ENCODE measurements at places on chromosomes 4 and X.

- no peak for DNase-seq
Measured at GRCh38 chrX:54540289-54540688, 10.3 kb downstream of the GNL3L start.

DNA sequence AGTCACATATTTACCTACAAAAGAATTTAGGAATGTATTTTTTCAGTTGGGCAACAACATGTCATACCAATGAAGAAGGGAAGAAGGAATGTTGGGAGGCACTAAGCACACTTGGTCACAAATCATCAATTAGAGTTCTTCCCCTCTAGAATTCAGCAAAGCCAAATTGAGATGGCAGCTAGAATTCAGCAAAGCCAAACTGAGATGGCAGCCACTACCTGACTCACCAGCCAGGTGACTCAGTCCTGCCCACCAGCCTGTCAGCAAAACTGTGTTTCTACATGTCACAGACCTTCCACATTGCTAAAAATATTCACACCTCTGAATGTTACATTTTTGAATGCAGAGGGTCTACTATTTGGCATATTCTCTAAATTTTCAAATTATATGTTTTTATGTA lies 63.2 kb upstream of the NOCT start:
- DNase-seq = no peak

GRCh38 chrX:68232206-68232605 lies 201.1 kb downstream of the OPHN1 start:
- DNase-seq = no peak

GRCh38 chr4:129111919-129112318 lies 16.0 kb downstream of the C4orf33 start:
- DNase-seq = no peak

GRCh38 chrX:23386726-23387125 lies 52.1 kb downstream of the PTCHD1 start:
- DNase-seq = no peak

GRCh38 chr4:11133868-11134267 lies 294.8 kb downstream of the HS3ST1 start:
- no peak for DNase-seq

GRCh38 chrX:54891573-54891972 lies 29.1 kb upstream of the TRO start:
- no peak for DNase-seq

DNA sequence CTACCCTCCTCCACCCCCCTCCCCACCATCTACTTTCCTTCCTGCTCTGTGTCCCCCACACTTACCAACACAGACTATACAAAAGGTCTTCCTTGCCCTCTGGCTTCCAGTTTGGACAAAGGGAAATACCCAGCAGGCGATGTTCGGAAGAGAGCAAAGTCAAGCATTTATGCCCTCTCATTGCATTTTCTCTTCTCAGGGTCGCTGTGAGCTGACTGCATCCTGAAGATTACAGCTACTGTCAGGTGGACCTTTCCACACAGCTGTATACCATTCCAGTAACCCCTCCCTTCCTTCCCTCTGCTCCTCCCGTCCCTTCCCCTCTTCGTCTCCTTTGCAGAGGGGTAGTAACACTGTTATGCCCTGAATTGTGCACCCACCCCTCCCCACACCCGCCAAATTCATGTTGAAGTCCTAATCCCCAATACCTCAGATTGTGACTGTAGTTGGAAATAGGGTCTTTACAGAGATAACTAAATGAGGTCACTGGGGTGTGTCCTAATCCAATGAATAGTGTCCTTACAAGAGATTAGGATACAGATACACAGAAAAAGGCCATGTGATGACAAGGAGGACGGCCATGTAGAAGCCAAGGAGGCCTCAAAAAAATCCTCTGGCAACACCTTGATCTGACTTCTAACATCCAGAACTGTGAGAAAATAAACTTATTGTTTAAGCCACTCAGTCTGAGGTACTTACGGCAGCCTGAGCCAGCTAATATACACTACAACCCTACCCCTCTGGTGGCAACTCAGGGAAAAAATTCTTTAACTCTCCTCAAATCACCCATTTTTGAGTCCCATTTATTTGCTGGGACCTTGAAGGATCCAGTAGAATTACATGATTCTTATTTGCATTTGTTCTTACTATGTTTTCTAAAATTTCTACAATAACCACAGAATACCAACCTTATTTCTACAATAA lies 11.7 kb downstream of the MORF4L2 start:
- DNase-seq = no peak

- no peak for DNase-seq
Measured at GRCh38 chrX:41085512-41085877, 250 bp downstream of the USP9X start.

- DNase-seq = no peak
Measured at GRCh38 chrX:43870758-43871419, 11.4 kb downstream of the MAOB start.

- DNase-seq = no peak
Measured at GRCh38 chr4:137825505-137825904, 293.2 kb upstream of the PCDH18 start.

DNA sequence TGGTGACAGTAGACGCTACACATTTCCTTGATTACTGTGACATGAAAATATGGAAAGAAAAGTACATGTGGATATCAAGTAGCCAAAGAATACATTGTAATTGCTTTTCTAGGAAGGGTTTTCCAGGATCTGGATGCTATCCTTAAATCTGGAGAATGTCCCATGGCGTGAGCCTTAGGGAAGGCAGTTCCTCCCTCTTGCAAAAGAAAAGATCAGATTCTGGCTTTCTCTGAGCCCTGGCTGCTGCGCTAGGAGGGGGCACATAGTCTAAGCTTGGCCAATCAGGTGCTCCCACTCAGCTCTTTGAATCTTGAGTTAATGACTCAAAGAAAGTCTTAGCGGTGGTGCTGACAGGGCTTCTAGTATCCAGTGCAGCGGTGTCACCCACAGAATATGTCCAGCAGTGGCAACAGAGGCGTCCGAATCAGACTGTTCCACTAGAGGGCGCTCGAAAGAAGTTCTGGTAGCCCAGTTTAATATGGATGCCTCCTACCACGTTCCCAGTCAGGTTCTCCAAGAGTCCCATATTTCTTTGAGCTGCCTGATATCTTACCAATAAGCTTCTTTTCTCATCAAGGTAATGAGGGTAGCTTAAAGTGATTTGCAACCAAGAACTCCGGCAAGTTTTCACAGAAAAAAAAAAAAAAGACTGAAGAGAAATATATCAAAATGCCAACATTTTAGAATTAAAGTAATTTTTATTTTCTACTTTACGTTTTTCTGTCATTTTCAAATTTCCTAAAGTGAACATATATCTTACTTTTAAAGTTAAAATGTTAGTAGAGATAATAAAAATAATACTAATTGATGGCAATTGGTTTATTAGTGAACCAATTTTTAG lies 213.4 kb upstream of the S100G start:
- DNase-seq = no peak

DNA sequence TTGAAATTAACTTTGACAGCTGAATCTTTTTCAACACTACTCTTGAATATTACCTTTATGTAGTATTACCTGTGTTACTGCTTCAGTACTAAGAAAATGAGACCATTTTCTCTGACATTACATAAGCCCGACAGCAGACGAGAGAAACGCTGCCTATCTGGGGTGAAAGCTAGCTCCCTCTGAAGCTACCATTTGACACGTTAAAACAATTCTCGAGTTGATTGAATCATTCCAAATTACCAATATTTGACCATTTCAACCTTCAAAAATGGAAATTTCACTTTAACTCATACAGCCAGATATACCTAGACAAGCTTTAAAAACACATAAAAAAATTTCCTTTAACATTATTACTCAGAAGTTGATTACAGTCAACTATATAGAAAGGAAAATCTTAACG lies 836 bp downstream of the GPM6A start:
- no peak for DNase-seq

DNA sequence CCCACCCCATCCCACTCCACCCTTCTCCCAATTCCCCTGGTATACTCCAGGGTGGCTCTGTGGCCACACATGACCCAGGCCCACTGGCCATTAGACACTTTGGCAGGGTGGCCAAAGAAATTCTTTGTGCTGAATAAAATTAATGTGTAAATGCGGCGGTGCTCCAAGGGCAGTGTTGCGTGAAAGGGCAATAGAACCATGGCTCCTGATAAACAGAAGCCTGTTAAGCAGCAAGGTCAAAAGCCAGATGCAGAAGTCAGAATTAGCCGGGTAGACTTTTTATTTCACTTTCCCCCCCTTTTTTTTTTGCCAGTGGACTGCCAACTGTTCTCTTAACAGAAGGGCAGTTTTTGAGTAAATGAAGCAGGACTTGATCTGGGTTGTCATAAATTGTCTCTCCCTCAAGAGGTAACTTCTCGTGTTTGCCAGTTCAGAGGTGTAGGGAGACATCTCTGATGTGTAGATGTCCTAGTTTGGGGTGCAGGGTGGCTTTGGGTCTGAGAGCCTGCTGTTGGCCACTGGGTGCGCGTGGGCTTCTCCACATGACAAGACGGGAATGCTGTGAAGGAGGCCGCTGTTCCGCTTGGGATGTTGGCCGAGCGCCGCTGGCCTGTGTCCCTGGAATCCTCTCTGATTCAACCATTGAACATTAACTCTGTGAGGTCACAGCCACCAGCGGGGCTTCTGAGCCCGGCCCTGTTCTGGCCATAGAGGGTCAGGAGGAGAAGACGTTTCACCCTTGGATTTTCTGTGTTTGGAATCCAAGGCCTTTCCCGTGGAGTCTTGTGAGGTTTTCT lies 139.5 kb downstream of the TBL1X start:
- no peak for DNase-seq

DNA sequence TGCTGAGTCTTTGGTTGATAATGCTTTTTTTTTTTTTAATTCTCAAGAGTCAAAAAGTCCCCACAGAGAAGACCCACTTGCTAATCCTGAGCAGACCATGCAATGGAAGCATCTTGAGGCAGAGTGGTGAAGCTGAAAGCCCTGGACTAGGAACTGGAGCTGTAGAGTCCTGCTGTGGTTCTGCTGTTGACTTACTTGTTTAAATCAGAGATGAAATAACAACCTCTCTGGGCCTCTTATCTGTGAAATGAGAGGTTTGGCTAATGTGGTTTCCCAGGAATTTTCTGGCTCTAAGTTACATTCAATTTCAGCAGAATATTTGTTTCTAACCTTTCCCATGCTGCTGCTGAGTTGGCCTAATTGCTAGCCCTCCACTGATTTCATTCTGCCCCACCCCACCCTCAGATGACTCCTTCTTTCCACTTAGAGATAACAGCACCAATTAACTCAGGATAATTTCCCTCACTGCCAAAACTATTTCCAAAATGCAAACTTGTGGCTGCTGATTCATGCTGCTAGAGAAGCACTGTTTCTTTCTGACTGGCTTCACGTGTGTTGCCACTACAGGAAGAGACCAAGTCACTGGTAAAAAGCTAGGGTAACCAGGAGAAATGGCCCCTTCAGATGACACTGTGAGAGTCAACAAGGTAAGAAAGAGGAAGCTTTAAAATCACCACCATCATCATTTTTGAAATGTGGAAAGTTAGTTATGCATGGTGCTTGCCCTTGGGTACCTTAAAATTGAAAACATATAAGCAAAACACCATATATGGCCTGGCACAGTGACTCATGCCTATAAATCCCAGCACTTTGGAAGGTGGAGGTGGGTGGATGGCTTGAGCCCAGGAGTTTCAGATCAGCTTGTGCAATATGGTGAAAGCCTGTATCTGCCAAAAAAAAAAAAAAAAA lies 326.4 kb downstream of the DCHS2 start:
- DNase-seq = no peak

DNA sequence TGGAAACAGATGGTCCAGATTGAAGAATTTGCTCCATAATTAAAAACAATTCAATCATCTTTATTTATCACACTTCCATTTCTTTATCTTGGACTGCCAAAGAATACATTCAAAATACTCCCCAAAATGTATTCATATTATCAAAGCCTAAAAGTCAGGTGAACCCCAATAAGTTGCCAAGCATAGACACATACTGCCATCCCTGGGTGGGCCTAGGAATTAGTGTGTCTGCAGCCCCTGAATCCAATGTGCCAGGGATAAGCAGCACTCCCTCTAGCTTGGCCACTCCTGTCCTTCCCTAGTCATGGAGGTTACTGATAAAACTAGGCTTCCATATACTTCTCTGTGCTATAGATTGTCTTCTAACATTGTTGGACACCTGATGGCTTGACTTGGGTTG lies 199.9 kb downstream of the TENM3 start:
- no peak for DNase-seq

DNA sequence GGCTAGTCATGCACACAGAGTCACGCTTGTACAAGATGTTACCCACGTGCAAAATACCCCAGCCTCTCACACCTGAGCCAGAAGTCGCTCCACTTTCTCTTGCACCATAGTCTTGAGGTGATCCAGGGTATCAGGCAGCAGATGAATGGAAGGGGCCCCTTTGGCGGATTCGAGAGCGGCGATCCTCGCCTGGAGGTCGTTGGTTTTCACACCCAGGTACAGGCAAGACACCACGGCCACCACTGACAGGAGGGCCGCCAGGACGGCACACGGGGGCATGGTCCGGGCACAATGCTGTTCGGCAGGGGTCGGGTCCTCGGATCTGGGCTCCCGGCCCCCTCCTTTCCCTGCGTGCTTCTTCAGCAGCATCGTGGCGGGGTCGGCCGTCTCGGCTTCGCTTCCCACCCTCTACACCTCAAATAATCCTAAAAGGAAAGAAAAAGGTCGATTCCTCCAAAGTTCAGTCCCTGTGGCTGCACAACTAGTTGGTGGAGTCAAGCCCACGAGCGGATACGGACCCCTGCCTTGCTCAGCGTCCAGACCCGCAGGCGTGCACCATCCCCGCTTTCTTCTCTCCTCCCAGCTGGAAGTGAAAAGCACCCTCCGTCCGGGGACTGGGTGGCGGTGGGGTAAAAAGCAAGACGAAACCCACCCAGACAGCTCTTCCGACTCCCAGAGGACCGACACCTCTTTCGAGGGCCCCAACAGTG lies 652 bp downstream of the COL25A1 start:
- DNase-seq = no peak

DNA sequence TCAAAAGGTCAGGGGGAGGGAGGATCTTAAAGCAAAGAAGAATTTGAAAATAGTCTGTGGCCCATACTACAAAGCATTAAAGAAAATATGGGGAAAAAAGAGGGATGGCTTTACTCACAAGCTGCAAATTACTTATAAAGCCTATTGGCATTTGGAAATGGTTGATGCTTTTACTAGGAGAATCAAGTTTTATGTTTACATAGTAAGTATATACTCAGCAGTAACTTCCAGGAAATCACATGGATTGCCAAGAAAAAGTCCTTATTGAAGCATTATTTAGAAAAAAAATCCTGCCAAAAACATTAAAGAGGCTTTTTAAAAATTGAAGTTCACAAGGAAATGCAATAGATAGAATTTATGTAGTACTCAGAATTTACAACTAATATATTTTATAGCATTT lies 8.4 kb upstream of the SH3RF1 start:
- no peak for DNase-seq

DNA sequence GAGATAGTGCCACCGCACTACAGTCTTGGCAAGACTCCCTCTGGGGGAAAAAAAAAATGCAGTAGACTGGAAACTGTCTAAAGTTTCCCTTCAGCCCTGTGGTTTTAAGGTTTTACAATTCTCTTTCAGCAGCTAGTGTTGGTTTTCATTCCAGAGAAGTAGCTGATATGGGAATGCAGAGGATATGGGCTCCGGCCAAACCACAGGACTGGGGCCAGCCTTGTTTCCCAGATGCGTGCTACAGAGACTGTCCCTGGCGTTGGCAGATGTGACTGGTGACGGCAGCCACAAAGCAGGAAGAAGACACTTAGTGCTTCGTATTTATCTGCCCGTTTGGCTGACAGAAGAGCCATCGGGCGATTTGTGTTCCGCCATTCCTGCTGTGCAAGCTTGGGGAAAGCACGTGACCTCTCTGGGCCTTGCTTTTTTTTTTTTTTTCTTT lies 43.2 kb downstream of the ZBTB49 start:
- DNase-seq = no peak
